ENCODE measurements at places on chromosomes 2 and 18. TPM values are rescaled to one million over a fixed set of nuclear protein-coding genes. Genes with fewer than 3 reads are reported as not detected.

Gene PCARE
- total RNA-seq: not detected

Gene SIX3
- total RNA-seq: not detected

GRCh38 chr2:232584238-232584637 lies 33.7 kb downstream of the EIF4E2 start:
- H3K4me1 ChIP-seq: no peaks in the 10 kb centered on the region
- no peak for DNase-seq
- H3K4me3 ChIP-seq: no peak overlapping the region
- no peaks in the 10 kb centered on the region for H3K27me3 ChIP-seq
- no peak overlapping the region for H3K27ac ChIP-seq
- peaks cover 51% of the 10 kb centered on the region for H3K36me3 ChIP-seq

GRCh38 chr2:158740127-158740526 lies 55.0 kb upstream of the DAPL1 start:
- DNase-seq: no peak
- peaks cover 7% of the 10 kb centered on the region for H3K4me1 ChIP-seq
- peaks cover 6% of the 10 kb centered on the region for H3K27me3 ChIP-seq
- no peak overlapping the region for H3K27ac ChIP-seq
- no peak overlapping the region for H3K4me3 ChIP-seq

Data from spleen (tissue), 13 donors.